ENCODE measurements at places on chromosomes 16 and 17. TPM values are rescaled to one million over a fixed set of nuclear protein-coding genes. Genes with fewer than 3 reads are reported as not detected.

Gene CD68
- total RNA-seq: 12.7 TPM

Gene C1QBP
- total RNA-seq: 234 TPM

Gene PPP1R1B
- total RNA-seq: 0.16 TPM

Gene ZNF423
- 0.05 TPM for total RNA-seq

Gene ITGAX
- 19.1 TPM for total RNA-seq

Gene SBK1
- 4.2 TPM for total RNA-seq

GRCh38 chr17:17440938-17441675 is 35.7 kb upstream of the MED9 start:
- DNase-seq: no peak

DNA sequence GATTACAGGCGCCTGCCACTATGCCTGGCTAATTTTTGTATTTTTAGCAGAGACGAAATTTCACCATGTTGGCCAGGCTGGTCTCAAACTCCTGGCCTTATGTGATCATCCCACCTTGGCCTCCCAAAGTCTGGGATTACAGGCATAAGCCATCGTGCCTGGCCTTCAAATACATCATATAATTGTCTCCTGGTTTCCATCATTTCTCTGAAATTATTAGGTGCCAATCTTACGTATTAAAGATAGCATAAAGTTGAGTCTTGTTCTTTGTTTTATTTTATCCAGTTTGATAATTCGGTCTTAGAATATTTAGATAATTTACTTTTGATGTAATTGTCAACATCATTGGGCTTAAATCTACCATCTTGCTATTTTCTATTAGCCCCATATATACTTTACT is 32.8 kb upstream of the TMEM92 start:
- DNase-seq: no peak

DNA sequence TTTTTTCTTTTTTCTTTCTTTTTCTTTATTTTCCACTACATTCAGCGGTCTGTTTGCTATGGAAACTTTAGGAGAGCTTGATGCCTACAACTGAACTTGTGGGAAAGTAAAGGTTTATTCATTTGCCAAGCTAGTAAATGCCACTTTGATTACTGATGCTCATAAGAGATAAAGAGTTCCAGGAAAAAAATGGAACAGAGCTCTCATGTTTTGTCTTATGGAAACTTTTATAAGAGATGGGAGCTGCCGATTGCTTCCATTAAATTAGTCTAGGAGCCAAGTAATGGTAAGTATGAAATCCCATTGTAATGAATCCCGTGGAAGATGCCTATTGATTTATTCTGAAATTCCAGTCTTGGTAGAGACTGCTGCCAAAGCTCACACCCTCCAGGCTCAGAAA is 7.1 kb downstream of the ANKFN1 start:
- no peak for DNase-seq

DNA sequence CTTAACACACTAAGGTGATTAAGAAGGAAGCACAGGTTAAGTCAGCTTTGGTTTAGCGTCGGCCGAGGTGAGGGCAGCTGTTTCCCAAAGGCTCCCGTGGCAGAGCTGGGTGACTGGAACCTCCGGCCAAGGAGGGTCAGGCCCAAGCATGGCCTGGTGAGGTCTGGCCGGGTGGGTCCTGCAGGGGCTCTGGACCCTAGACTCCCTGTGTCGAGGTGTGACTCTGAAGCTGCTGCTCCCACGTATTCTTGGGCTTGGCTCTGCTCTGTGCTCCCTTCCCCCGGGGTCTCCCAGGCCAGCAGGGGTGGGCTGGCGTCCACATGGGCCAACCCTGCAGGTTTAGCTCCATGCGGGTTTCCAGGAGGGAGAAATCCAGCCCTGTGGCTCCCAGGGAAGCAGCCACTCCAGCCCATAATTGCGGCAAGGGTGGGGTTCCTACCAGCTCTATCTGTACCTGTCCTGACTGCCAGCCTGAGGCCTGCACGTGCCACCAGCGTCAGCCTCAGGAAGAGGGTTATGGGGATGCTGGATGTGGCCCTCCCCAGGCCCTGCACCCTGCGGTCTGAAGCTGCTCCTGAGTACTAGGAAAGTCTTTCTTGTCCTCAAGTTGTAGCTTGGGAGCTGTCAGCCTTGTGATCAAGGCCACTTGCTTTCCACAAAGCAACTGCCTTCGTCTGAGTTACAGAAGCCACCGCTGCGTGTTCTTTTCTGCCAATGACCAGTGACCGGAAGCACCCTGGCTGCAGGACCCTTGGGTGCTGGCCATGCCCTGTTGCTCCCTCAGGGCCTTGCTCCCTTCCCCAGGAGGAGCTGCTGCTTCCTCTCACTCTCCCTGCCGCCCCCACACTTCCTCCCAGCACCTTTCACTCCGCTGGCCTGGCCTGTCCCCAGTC is 4.8 kb downstream of the CDK5R1 start:
- DNase-seq: no peak

GRCh38 chr17:80774643-80775281 is 216.9 kb upstream of the CHMP6 start:
- DNase-seq: peak; percentile 34

- no peak for DNase-seq
These were observed 37.2 kb upstream of the GAN start for GRCh38 chr16:81277541-81278080.

DNA sequence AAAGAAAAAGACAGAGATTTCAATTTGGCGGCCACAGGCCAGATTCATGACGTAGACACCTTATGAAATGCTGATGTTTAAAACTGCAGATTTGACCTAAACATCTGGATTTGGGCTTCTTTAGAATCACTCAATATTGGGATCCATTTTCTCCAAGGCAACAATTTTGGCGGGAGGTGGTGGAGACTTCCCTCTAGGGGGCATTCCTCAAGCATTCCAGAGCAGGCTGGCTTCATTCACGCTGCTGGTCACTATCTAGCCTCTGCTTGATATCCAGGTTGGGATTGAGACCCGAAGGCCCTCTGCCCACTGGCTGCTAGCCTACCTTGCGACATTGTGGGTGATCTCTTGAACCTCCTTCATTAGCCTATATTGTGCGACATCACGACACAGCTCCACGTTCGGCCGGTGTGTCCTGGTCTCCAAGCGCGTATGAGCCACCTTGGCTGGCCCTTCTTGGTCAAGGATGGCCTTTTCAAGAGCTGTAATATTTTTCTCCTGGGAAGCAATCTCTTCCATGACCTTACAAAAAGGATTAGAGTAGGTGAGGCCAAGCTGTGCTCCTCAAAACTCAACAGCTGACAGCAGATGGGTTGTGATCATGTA is 24.5 kb downstream of the FBXO39 start:
- DNase-seq: no peak

DNA sequence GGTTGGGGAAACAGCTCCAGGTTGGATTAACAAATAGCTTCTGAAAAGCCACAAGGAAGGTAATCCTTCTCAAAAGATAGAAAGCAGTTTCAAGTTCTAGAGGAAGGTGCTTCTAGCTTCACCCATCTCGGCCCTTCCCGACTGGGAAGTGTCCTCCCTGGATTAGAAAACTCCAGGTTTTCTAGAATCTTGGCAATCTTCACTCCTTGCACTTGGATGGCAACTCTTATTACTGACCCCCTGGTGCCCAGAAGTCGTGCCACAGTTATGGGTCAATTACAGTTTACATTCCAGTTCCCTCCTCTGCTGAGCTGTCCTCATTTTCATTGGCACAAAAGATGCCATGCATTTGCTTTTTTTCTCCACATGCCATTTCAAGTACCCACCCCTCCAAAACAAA is 65.6 kb downstream of the SMG6 start:
- no peak for DNase-seq

GRCh38 chr16:86611525-86611855 is 33.1 kb downstream of the FOXL1 start:
- no peak for DNase-seq

All from activated naive CD4-positive, alpha-beta T cell treated with anti-CD3 and anti-CD28 coated beads, Interleukin-2, amount 50 U/mL, for 72 hours (primary cell).